C1 segment of cervical spinal cord (tissue), 14 donors: ENCODE measurements at places on chromosomes 1 and 21.

DNA sequence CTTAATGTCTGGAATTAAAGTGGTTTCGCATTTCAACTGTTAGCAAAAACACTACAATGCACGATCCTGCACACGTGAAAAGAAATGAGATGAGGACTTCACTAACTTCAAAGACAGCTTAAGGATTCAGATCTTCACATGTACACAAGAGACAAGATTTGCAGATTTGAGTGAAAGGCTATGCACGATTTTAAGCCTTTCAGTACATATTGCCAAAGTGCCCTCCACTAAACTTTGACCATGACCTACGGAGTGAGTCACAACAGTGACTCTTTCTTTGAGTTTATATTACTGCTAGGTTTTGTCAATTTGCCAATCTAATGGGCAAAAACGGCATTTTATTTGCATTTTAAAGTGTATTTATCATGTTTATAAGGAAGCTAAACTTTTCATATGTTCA is 41.2 kb upstream of the CR1L start:
- DNase-seq: no peak

GRCh38 chr1:203176273-203177035 is 828 bp upstream of the MYBPH start:
- no peak for DNase-seq

DNA sequence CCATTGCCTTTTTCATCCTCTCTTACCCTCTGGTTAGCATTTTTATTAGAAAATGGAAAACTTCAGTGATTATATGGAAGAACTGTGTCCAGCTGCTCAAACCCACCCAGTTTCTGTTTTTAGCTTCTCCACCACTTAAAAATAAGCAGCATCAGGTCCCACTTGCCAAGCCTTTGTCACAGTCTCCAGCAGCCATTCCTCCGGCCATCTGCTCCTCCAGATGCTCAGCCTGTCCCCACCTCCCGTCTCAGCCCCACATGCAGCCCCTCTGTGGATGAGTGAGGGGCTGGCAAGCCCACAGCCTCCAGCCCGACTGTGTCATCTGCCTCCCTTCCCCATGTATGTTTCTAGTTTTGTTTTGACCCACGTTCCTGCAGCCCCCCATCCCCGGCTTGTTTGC is 289.7 kb downstream of the HHAT start:
- no peak for DNase-seq

GRCh38 chr1:12499539-12500240 is 118.3 kb downstream of the DHRS3 start:
- DNase-seq: no peak

GRCh38 chr1:89382479-89382878 is 18.6 kb downstream of the GBP6 start:
- DNase-seq: no peak

GRCh38 chr1:240946926-240947325 is 335.0 kb upstream of the GREM2 start:
- no peak for DNase-seq

DNA sequence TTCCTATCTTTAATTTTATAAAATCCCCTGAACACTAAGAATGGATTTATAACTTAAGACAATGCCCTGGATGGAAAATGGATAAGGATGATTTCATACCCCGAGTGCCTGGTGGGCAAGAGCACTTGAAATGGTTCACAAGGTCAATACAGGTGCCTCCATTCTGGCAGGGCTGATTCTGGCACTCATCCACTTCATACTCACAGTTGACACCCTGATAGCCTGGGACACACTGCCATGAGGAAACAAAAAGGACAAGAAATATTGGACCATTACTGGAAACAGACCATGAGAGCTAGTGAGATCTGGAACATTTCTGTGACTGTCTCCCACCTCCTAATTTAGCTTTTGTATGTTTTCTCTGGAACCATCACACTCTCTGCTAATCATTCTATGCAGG is 39.1 kb upstream of the ADAM30 start:
- no peak for DNase-seq
